ENCODE measurements at places on chromosomes 7 and 10.

GRCh38 chr7:6630007-6630849 is 6.9 kb upstream of the ZNF316 start:
- no peak for DNase-seq

DNA sequence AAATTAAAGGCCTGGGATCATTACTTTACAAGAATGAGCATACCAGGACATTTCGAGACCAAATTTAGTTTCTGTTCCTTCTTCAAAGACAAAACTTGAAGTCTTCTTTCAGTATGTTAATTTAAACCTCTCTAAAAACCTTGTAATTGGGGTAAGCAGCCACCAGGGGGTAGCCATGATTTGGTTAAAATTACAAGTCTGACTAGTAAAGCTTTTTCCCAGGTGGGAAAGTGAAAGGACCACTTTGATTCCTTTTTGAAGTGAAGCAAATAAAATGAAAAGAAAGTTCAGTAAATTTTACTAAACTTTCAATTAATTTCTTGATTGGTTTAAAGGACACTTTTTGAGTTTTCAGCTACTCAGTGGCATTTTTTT is 294.3 kb downstream of the BBS9 start:
- DNase-seq, result no peak

DNA sequence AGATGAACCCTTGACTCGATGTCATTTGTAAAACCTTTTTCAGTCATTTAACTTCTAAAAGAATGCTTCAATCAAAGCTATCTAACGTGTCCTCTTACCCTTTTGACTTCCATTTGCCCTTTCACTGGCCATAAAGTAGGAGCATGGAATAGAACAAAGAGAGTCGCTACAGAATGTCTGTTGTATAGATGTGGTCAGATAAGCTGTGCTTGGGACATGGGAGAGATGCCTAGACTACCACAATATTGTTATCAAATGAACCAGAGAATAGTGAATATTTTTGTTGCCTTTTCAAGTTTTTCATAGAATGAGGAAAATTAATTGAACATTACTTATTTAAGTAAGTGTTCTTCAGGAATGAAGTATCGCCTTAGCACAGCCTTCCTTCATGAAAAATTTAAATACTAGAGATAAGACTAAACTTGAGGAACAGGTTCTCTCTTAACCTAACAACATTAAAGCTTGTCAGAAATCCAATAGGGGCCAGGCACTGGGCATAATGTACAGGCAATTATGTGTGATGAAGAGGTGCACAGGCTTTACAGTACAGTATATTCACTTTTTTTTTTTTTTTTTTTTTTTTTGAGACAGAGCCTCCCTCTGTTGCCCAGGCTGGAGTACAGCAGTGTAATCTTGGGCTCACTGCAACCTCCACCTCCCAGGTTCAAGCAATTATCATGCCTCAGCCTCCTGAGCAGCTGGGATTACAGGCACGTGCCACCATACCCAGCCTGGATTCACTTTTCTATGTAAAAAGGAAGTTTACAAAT is 7.5 kb upstream of the KMT2E start:
- DNase-seq, result no peak

- DNase-seq, result no peak
Measured at GRCh38 chr7:106218546-106218945, 66.2 kb downstream of the NAMPT start.

DNA sequence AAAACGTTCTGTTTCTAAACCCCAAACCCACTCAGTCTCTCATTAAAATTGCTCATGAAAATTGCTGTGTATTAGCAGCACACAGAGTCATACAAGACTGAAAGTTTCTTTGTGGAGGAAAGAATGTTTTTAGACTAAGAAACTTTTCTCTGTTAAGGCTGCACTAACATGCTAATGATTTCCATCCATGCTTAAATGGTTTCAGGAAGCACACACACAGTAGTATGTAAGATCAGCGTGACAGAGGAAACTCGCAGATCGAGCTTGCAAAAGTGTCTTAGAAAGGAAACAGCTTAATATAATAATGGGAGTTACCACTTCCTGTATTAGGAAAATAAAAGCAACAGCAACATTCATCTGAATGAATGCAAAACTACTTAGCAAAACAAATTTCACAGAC is 112.7 kb downstream of the ICA1 start:
- DNase-seq, result no peak

DNA sequence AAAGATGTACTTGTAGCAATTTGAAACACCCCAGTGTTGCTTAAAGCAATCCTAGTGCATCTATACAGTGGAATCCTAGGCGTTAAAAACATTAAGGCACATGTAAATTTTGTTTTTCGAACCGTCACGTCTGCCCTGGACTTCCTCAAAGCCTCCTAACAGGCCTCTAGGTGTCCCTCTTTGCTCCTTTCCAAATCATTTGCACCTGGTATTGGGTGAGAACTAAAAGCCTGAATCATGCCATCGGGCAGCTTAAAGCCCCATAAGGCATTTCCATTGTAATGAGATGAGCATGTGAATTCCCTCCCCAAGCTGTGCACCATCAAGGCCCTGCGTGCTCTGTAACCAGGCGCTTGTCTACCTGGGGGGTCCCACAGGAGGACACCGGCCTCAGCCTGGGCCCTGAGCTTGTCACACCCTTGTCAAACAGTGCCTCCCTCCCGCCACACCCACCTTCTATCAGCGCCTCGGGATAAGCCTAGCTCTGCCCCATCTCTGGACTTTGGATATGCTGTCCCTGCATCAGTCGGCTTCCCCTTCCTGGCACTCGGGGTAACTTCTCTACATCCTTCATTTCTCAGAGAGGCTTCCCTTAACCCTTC is 89.2 kb downstream of the WDR11 start:
- no peak for DNase-seq

GRCh38 chr10:125054216-125054615 is 106.1 kb downstream of the CTBP2 start:
- no peak for DNase-seq

DNA sequence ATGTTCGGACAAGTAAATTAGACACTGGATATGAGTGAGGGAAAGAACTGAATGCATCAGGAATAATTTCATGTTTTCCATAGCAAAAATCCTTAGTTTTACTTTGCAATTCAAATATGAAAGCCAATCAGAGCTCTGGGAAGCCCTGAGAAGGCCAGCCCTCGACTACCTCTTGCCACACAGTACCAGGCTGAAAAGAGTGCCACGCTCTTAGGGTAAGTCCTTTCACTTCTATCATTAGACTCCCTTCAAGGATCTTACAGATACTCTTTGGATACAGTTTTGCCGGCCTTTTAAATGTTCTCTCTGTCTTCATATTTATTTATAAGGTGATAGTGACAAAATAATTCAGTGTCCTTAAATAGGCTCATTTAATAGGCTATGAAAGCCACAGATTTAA is 1.9 kb downstream of the COBL start:
- DNase-seq, result no peak

GRCh38 chr10:73828161-73828560 is 16.8 kb upstream of the NDST2 start:
- DNase-seq, result no peak

GRCh38 chr7:27160145-27160545 is 3.7 kb upstream of the HOXA7 start:
- no peak for DNase-seq

GRCh38 chr7:86209036-86209435 is 434.7 kb upstream of the GRM3 start:
- no peak for DNase-seq

GRCh38 chr7:11767148-11767547 is 64.8 kb downstream of the THSD7A start:
- no peak for DNase-seq

DNA sequence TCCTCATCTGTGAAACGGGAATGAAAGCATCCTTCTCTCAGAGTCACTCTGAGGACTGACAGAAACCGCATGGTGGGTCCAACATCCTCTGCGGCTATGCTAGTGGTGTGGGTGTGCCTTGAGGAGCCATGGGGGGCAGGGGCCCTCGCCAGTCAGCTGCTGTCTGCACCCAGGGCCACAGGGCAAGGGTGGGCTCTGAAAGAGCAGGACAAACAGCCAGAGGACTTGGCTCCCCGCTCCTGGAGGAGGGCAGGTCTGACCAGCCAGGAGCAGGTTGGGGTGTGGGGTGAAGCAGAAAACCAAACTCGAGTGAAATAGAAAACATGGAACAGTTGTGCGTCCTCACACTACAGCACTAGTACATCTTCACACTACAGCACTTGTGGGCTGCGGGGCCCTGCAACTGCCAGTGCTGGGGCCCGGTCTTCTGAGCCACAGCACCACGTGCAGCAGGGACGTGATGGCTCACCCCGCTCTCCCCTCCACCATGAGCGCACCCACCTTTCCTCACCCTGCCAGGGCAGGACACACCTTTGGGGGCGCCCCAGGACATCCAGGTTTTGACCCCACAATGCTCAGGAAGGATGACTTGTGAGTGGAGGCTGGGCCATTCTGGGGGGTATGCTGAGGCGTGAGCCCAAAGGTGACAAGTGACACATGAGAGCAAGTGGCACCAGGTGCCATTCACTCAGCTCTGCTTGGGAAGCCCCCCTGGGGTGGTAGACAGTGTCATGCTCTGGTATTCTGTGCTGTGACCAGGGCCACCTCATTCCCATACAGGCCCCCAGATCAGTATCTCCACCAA is 96.1 kb upstream of the RET start:
- DNase-seq, result no peak

- DNase-seq, result no peak
Measured at GRCh38 chr7:26149391-26149977, 2.5 kb upstream of the NFE2L3 start.

- no peak for DNase-seq
Measured at GRCh38 chr10:71726580-71727104, 7.1 kb upstream of the C10orf105 start.

DNA sequence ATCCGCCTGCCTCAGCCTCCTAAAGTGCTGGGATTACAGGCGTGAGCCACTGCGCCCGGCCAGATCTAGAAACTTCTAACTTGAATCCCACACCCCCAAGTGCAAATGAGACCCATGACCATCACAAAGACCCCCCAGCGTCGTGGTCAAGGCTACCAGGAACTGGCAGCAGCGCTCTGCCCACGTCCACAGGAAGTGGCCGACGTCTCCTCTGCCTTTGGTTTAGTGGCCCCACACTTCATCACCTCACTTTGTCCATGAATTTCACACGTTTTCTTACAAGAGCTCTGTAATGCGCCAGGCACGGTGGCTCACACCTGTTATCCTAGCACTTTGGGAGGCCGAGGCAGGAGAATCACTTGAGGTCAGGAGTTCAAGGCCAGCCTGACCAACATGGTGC is 53.5 kb upstream of the TNRC18 start:
- no peak for DNase-seq

GRCh38 chr10:44284198-44285084 is 100.5 kb downstream of the CXCL12 start:
- no peak for DNase-seq

- DNase-seq, result no peak
Measured at GRCh38 chr7:134201569-134202261, 74.6 kb downstream of the LRGUK start.

GRCh38 chr7:158698657-158699195 is 5.9 kb downstream of the NCAPG2 start:
- no peak for DNase-seq

GRCh38 chr7:140719721-140720120 is 23.2 kb downstream of the NDUFB2 start:
- no peak for DNase-seq

DNA sequence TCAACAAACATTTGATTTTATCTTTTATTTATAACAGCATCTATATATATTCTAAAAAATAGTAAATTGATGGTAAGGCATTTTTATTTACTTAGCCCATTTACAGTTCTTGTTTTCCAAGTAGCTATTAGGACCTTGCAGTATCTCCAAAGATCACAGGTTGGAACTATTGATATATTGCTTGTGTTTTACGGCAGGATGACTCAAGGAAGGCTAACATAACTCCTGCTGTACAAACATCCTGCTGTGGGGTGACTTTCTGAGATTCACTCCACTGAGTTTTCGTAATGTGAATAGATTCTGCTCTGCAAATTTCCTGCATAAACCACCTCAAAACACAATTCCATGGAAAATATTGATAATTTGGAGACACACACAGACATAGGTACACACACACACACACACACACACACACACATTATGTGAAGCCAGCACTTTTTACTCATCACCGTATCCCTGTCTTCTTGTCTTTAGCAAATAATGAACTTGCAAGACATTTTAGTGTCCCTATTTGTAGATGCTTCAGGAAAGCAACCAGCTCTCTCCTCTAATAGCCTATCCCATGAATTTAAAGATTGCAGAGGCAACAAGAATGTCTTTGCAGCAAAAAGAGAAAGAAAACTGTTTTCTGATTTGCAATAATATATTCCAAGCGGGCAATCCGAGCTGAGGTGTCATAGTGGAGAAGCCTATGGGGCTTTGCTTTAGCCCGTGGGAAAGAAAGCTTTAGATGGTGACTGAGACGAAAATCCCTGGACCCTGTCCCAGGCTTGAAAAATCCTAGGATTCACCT is 722 bp downstream of the AGR2 start:
- no peak for DNase-seq

DNA sequence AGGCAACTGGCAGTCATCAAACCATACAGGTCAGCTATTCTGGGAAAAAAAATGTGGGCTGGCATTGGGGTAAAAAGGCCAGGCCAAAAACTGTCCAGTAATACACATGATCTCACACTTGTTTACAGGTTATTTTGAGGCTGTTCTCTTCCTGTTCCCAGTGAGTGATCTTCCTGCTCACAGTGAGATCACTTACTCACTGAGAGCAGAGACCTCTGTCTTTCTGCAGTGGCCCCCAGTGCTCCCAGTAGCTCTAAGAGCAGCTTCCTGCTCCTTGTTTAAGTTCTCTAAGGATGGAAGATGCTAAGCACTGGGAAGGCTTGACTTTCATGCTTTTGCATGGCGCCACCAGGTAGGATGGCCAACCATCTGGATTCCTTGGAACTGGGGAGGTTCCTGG is 93.5 kb upstream of the KIAA1217 start:
- DNase-seq, result no peak

GRCh38 chr10:37436357-37436756 is 311.0 kb downstream of the ANKRD30A start:
- no peak for DNase-seq

DNA sequence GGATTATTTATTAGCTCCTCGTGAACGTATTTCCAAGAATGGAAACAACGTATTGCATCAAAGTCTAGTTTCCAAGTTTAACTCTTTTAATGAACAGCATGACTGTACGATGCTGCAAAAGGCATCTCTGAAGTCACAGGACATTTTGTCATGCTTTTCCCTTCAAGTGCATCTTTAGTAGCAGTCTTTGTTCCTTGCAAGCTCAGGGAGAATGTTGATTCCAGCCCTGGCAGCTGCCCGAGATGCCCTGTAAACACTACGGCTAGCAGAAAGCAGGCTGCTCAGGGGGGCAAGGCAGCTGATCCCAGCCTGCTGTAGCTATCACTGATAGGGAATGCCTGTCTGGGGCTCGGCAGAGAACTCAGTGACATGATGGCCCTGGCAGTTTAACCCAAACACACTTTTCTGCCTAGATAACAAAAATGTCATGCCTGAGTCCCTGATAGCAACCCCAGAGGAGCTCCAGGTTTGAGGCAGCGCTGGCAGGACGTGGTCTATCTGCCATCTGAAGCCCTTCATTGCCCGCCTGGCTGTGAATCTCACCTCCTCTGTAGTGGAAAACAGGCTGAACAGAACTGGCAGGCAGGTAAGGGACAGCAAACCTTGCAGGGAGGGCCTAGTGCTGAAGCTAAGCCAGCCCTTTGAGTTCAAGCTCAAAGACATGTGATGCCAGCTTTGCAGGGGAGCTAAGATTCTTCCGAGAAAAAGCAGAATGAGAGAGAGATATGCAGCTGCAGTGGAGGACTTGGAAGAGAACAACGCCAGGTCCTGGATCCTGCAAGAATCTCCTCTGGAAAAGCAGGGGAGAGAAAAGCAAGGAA is 264.6 kb downstream of the SNX10 start:
- DNase-seq, result no peak
